ENCODE measurements at places on chromosomes 3 and 15. TPM values are rescaled to one million over a fixed set of nuclear protein-coding genes. Genes with fewer than 3 reads are reported as not detected.

DNA sequence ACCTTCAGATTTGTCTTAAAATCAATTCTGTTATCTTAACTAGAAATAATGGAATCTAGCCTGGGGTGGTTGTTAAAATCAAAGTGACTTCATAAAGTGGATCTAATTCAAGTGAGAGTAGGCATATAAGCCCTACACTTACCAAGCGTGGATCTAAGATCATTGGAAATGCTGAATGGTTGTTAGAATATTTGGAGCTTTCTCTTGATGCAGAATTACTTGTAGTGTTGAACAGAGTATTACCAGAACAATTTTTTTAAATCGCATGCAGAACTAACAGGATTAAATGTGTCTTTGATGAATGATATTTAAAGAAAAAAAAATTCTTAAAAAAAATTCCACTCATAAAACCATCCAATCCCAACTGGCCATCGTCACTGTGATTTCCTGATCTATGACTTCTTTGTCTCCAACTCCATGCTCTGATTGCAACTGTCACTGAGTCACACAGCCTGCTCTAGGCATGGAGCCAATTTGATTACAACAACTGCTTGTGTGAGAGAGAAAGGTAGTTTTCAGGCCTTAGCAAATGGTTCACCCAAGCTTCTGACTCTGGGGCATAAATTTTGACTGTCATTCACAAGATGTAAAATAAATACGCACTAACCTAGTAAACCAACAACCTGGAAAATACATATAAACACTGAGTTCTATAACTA, 25.9 kb upstream of the SPRED1 start:
- peak; percentile 91 for DNase-seq

- no peak for DNase-seq
Measured at GRCh38 chr15:98872774-98873173, 134.8 kb downstream of the PGPEP1L start.

- DNase-seq = peak; percentile 7
Measured at GRCh38 chr3:29420106-29420505, 139.2 kb downstream of the RBMS3 start.

GPR62 gene
- 0.02 TPM for total RNA-seq

GRCh38 chr3:150372320-150372719, 35.8 kb upstream of the TSC22D2 start:
- no peak for DNase-seq

GRCh38 chr3:114293838-114294535, at the start of gene TIGIT:
TIGIT (plus strand) TSS chr3:114294028; CDS start chr3:114294062, 34 bp downstream.
- no peak for DNase-seq

DNA sequence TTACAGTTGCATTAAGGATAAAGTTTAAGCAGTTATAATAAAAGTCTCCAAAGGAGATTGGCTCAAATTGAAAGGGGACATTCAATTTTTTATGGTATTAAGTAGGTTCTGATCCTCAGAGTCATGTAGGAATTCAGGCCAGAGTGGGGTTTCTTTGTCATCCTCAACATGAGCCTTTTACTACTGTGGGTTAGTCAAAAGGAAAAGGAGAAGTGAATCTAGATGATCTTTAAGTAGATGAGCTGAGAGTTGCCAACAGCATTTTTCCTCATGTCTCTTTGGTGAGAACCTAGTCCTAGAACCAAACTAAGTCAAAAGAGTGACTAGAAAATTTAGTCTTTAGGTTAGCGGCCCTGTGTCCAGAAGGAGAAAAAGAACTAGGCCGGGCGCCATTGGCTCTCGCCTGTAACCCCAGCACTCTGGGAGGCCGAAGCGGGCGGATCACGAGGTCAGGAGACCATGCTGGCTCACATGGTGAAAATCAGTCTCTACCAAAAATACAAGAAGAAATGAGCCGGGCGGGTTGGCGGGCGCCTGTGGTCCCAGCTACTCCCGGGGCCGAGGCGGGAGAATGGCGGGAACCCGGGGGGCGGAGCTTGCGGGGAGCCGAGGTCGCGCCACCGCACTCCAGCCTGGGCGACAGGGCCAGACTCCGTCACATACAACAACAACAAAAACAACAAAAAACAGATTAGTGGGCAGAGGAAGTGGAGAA, 4.2 kb upstream of the CHL1 start:
- no peak for DNase-seq

DNA sequence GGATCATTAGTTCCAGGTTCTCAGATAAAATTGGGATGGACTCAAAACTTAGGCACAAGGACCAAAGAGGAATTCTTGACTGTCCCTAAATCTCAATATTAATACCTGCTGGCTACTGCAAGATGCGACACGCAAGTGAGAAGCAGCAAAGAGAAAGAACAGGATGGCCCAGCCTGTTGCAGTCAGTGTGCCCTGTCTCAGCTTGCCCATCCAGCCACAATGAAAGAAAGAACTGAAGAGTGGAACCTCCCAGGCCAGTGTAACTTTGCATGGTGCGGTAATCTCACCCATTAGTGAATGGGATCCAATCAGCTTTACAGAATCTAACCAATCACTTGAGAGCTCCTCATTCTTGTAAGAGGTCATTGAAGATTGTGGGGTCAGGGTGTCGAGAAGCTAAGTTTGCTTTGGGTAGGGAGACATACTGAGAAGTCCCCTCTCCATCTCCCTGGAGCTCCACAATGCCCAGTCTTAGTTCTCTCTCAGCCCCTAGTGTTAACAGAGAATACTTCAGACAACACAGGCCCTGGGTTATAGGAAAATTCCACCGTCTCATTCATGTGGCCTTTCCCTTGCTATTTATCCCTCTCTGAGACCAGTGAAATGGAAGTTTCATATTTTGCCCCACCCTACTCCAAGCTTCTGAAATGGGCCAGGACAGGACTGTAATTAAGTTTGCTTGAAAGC, 3.2 kb upstream of the SLC9A9 start:
- DNase-seq = no peak

AADACL2 gene
- not detected for total RNA-seq

DNA sequence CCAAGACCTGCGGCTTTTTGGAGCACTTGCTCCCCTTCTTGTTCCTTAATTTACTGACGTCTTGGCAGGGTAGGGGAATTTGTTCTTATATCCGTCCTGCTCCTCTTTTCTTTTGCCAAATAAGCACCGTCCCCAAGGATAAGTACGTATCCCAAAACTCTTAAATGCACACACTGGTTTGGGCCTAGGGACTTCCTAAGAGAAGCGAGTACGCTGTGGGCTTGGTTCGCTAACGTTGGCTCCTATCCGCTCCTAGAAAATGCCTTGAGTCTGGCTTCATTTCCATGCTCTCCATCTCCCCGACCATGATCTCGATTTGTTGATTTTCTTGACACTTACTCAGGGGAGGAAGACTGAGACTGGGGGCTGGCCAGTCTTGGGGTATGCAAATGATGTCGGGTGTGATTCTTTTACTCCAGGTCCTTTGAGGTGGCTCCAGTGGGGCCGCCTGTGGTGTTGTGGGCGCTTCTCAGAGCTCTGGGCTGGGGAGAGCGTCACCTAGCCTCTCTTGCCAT, 1.3 kb downstream of the MYRIP start:
- no peak for DNase-seq

ISL2 gene
- total RNA-seq = 4.4 TPM

GRCh38 chr15:63255489-63255990, 21.9 kb upstream of the APH1B start:
- DNase-seq = no peak

PIK3CB gene
- total RNA-seq = 21.9 TPM

DNA sequence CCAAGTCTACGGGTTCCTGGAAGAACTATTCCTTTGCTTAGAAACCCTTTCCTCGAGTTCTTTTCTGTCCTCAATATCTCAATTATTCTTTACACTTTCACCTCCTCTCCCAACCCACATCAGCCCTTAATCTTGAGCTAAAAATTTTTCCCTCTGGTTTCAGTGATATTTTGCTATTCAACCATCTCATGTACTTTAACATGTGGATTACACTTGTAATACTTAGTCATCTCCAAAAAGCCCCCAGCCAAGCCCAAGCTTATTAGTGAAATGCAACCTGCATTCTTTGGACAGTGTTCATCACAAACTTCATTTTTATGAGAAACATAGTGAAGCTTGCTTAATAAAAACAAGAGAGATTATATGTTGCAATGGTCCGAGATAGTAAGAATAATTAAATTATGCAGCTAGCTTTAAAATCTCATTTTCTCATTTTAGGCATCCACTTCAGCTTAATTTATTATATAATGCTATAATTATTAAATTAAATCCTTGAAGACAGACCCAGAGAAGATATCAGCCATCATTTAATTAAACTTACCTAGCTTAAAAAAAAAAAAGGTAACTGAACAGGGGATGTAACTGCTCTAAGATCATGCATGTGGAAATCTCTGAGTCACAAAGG, 534.5 kb upstream of the TBL1XR1 start:
- DNase-seq = peak; percentile 91

- DNase-seq = no peak
Measured at GRCh38 chr3:62159709-62160092, 213.6 kb downstream of the FEZF2 start.

- no peak for DNase-seq
Measured at GRCh38 chr15:55573224-55573623, 14.9 kb downstream of the PYGO1 start.

GRCh38 chr15:61517776-61518175, 288.7 kb upstream of the RORA start:
- DNase-seq = no peak

- no peak for DNase-seq
Measured at GRCh38 chr15:73952913-73953750, 26.9 kb downstream of the LOXL1 start.

PXK gene
- total RNA-seq = 32.2 TPM

SLC25A20 gene
- 14.5 TPM for total RNA-seq

GP9 gene
- not detected for total RNA-seq

GRCh38 chr3:148243609-148244008, 454.1 kb upstream of the AGTR1 start:
- no peak for DNase-seq

- no peak for DNase-seq
Measured at GRCh38 chr15:95512906-95513305, 817.6 kb upstream of the NR2F2 start.

DNA sequence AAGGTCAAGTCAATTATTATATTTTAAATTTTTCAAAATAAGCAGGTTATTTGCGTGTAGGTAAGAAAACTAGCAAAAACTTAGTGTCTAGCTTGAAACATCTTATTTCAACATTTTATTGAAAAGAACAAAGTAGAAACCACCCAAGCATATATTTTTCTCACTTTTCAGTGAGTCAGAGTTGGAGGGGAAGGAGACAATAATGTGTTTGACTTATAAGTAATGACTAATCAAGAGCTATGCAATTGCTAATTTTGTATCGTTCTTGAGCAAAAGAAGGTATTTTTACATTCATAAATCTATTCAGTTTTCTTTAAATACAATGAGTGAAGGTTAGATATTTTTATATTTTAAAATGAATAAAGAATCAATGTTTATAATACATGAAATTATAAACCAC, 54.4 kb upstream of the P2RY1 start:
- no peak for DNase-seq

Data from M059J (cell line).